ENCODE measurements at places on chromosomes 3 and 15. TPM values are rescaled to one million over a fixed set of nuclear protein-coding genes. Genes with fewer than 3 reads are reported as not detected.

The ACKR4 gene
- total RNA-seq = 12.8 TPM

DNA sequence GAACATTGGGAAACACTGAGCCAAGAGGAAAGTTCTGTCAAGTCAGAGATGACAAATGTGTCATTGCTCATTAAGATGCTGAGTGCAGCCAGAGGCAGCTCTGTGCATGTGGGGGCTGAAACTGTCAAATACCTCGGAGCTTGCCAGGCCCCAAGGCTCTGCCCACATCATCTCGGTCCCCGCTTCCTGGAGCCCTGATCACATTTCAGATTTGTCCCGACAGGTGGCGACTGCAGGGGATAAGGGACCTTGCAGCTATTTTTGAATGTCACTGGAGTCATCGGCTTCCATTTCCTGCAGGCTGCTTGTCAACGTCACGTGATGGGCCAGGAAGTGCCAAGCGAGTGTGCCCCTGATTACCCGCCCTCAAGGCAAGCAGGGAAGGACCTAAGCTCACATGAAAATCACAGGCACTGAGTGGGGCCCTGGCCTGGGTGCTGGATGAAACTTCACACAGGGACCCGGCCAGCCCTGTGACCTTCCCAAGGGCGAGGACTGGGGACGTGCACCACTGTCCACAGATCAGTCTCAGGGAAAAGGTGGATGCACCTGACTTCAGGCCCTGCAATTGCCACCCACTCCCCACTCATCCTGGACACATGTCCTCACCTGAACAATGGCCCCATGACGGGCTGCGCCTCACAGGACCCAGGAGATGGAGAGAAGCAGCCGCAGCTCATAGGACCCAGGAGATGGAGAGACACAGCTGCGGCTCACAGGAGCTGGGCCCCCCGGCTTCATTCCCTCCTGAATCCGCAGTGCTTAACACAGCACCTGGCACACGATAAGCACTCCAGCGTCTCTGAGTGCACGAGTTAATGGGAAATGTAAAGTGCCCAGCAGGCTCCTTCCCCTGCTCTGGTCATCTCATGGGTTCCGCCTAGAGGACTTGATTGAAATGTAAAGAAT lies 73.4 kb downstream of the NUP210 start:
- H3K27ac ChIP-seq = no peak overlapping the region
- no peaks in the 10 kb centered on the region for H3K27me3 ChIP-seq
- no peaks in the 10 kb centered on the region for H3K4me1 ChIP-seq
- no peak overlapping the region for H3K4me3 ChIP-seq
- DNase-seq = no peak

DNA sequence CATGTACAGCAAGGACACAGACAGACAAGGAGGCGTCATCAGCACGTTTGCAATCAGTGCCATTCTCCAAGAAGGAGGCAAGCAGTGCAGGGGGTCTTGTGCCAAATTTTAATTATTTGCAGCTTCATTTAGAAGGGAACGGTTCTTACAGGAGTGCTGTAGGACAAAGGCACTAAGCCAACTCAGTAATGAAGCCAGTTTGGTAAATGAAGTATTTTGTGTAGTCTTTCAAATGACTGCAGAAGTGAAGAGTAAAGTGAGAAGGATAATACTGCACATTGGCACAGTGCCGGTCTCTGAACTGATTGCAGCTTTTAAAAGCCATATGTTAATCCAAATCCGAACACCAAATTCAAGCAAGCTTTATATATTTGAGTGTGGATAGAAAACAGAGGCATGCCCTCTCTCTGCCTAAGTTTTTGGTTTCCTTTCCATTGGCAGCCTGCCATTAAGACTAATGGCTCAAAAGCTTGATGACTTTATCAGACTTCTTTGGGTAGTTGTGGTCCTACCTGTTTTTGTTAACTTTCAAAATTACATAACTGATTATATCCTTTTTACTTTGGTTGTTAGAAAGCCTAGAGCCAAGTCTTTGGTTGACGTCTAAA lies 101.3 kb downstream of the SENP2 start:
- H3K27ac ChIP-seq = no peak overlapping the region
- H3K27me3 ChIP-seq = no peaks in the 10 kb centered on the region
- no peak for DNase-seq
- H3K36me3 ChIP-seq = no peaks in the 10 kb centered on the region
- H3K4me1 ChIP-seq = no peaks in the 10 kb centered on the region

- no peak for DNase-seq
- no peaks in the 10 kb centered on the region for H3K27me3 ChIP-seq
- no peak overlapping the region for H3K27ac ChIP-seq
- H3K36me3 ChIP-seq = no peaks in the 10 kb centered on the region
Measured at GRCh38 chr15:25931851-25932250, 68.7 kb upstream of the ATP10A start.

DNA sequence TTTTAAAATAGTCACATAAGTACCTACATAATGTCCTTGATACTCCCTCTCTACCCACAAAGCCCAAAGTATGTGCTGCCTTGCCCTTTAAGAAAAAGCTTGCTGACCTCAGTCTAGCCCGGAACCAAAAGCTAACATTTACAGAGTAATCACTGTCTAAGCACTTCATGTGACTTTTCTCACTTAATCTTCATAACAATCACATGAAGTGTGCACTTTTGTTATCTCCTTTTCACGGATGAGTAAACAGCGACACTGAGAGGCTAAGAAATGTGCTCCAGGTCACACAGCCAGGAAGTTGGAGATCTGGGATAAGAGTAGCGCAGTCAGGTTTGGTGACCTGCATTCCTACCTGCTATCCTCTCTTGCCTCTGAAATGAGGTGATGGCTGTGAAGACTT lies 194.0 kb downstream of the ITPR1 start:
- H3K4me3 ChIP-seq = no peak overlapping the region
- peaks cover 75% of the 10 kb centered on the region for H3K36me3 ChIP-seq
- DNase-seq = no peak
- H3K27ac ChIP-seq = no peak overlapping the region
- H3K4me1 ChIP-seq = no peaks in the 10 kb centered on the region

The MESD gene
- 6.4 TPM for total RNA-seq

DNA sequence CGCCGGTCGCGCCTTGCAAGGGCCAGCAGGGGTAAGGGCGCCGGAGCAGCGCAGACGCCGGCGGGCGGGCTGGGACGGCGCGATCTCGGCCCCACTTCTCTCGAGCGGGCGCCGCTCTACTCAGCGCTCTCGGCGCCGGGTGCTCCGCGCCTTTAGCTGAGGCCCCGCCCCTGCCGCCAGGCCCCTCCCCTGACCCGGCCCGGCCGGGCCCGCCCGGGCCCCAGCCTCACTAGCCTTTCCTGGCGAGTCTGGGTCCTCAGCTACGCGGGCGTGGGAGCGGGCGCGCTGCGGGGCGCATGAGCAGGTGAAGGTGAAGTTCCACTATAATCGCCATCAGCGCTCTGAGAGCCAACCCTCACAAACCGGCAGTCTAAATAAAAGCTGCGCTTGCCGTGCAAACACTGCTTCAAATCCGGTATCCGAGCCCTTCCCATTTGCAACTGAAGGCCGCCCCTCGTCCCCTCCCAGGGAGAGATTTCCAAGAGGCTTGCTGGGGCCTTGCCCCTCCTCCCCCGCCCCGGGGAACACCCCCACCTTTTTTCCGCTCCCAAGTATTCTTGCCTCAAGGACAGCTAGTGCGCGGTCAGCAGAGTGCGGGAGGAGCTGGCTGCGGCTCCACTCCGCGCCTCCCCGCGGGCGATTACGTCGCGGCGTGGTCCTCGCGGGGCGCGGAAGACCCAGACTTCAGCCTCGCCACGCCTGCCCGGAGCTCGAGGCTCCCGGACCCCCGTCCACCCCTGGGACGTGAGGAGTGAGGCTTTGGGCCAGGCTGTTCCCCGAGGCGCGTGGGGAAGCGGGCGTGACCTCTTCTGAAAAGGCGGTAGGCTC lies at the start of gene RPP25:
TSS of gene RPP25 (minus strand) at position 125 of the 828 bp plus-strand sequence. CDS start 189 bp downstream, outside the sequence.
- H3K27ac ChIP-seq = peak within 1 kb of the TSS; percentile 91
- DNase-seq = peak; percentile 36
- H3K4me3 ChIP-seq = peak within 1 kb of the TSS; percentile 71
- H3K27me3 ChIP-seq = no peaks in the 10 kb centered on the region

The TRPC1 gene
- total RNA-seq = 12.3 TPM

GRCh38 chr15:35858707-35859106 lies 312.7 kb upstream of the DPH6 start:
- no peaks in the 10 kb centered on the region for H3K27me3 ChIP-seq
- no peaks in the 10 kb centered on the region for H3K4me1 ChIP-seq
- no peak for DNase-seq

The CLRN1 gene
- total RNA-seq = not detected

The MEGF11 gene
- total RNA-seq = not detected

DNA sequence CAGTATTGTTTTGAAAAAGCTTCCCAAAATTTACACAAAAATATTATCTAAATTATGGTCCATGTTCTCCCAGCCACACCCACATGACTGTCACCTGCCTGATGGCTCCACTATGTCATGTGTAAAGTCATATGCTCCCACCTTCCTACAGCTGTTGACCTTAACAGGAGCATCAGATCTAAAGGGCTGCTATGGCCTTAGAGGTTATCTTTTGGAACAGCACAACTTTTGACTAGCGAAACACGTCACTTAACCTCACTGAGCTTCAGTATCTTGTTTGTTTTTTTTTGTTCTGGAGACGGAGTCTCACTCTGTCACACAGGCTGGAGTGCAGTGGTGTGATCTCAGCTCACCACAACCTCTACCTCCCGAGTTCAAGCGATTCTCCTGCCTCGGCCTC lies 64.4 kb downstream of the PRKAR2A start:
- H3K27ac ChIP-seq = no peak overlapping the region
- no peak for DNase-seq
- H3K36me3 ChIP-seq = peaks cover 25% of the 10 kb centered on the region
- no peaks in the 10 kb centered on the region for H3K27me3 ChIP-seq

DNA sequence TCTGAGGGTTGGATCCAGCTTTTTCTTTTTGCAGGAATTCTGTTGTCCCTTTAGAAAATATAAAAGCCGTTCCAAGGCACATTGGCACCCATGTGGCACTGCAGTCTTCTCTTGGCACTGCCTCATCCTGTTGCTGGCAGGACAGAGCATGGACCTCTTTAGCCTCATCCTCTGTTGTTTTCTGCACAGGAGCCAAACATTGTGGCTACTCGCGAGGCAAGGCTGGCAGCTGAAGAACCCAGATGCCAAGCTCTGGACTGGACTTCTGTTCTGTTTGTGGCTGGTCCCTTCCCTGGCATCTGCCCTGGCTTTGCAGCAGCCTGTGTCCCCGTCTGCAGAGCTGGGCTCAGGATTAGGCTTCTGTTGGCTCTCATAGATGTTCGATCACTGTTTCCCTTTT lies 224.7 kb upstream of the TBC1D5 start:
- H3K4me1 ChIP-seq = no peaks in the 10 kb centered on the region
- H3K27me3 ChIP-seq = no peaks in the 10 kb centered on the region
- no peak overlapping the region for H3K4me3 ChIP-seq
- DNase-seq = no peak

DNA sequence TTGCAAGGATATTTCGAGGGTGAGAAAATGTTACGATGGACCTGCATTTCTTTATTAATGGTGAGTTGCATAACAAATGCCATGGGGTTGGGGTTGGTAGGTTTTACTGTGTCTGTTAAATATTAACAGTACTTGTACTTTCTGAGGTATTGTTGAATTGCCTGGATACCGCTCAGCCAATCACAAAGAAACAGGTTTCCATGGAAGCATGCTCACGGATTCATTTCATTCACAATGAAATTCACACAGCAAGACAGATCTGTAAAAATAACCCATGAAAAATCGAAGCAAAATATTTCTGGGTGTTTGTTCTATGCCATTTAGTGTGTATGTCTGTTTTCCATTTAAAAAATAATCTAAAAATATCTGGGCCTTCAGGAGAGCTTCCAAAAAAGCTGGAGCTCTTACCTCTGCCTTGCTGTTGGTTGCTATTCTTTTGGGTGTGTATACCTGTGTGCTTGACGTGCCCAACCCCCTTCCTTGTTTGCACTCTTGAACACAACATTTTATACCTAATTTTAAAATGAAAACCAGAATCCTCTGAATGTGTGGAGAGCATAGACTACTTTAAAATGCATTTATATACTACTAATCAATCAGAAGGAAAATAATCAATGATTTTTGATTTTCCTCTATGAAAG lies 479.8 kb upstream of the TBL1XR1 start:
- H3K4me1 ChIP-seq = no peaks in the 10 kb centered on the region
- H3K27me3 ChIP-seq = no peaks in the 10 kb centered on the region
- no peak overlapping the region for H3K27ac ChIP-seq
- H3K4me3 ChIP-seq = no peak overlapping the region

The TMEM108 gene
- total RNA-seq = not detected

DNA sequence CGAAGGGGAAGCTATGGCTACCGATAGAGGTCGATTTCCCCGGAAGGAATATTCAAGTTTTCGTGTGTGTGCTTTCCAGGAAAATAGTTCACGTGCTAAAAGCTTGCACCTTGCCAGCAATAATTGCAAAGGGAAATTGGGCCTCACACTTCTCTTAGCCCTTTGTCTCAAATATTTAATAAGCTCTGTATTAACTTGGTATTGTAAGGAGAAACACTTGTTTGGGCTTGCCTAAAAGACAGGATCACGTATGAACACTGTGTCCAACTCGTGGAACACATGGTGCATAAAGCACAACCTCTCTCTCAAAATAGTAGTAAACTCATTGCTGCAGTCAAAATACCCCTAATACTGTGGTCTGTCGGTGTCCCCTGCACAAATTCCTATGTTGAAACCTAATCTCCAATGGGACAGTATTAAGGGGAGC lies 352 bp upstream of the TMF1 start:
- DNase-seq = no peak
- H3K4me3 ChIP-seq = peak overlapping the region; percentile 78
- H3K27ac ChIP-seq = peak overlapping the region; percentile 93
- peaks cover 3% of the 10 kb centered on the region for H3K4me1 ChIP-seq

- no peaks in the 10 kb centered on the region for H3K4me1 ChIP-seq
- no peaks in the 10 kb centered on the region for H3K36me3 ChIP-seq
- H3K4me3 ChIP-seq = no peak overlapping the region
- H3K27ac ChIP-seq = no peak overlapping the region
Measured at GRCh38 chr3:195197765-195198425, 73.1 kb downstream of the XXYLT1 start.

DNA sequence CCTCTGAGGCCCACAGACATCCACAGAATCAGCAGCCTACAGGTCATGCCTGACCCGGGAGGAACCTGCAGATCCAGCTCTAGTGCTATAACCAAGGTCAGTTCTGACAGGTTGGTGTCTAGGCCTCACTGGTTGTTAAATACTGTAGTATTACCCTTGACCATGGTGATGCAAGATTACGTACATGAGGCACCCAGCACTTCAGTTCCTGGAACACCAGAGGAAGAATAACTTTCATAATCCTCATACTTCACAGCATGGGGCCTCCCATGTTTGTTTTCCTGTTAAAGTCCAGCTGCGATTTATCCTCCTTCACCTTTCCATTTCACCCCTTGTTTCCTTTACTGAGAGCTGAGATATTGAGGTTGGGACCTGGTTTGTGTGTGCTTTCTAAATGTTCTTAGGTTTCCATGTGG lies 34.4 kb upstream of the GLCE start:
- no peak overlapping the region for H3K4me3 ChIP-seq
- no peaks in the 10 kb centered on the region for H3K27me3 ChIP-seq
- no peaks in the 10 kb centered on the region for H3K4me1 ChIP-seq
- no peaks in the 10 kb centered on the region for H3K36me3 ChIP-seq
- no peak for DNase-seq

DNA sequence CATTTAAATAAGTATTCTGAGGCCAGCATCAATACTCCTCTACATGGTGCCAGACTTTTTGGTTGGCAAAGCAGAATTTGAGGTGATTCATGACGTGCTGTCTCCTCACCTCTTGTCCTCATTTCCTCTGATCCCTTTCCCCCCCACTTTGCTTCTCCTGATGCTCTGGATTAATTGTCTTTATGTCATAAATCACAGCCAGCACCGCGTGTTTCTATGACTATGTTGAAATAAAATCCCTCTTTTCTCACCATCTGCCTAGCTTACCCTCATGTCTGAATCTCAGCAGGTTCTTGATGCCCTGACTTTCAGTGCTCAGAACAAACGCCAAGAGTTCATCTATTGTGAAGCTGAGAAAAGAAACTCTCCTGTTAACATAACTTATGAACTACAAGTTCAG lies 19.7 kb upstream of the PTPRG start:
- no peak overlapping the region for H3K4me3 ChIP-seq
- no peaks in the 10 kb centered on the region for H3K27me3 ChIP-seq

The LNP1 gene
- total RNA-seq = 1.3 TPM

All from ascending aorta (tissue), 2 donors.